Keratinocyte (primary cell): ENCODE measurements at places on chromosomes 16 and 17. TPM values are rescaled to one million over a fixed set of nuclear protein-coding genes. Genes with fewer than 3 reads are reported as not detected.
A peak's percentile ranks its signal among the peaks of the same experiment; 100 is the strongest.

Gene CTRB2
- not detected in 3 replicates for polyA plus RNA-seq

Gene KRT33A
- polyA plus RNA-seq, result 0.14 TPM in 1 of 3 replicates, not detected in the others

GRCh38 chr17:27368980-27369379 lies 75.1 kb downstream of the WSB1 start:
- DNase-seq, result no peak

- no peak for DNase-seq
Measured at GRCh38 chr17:34920676-34921075, 40.6 kb downstream of the CCT6B start.

DNA sequence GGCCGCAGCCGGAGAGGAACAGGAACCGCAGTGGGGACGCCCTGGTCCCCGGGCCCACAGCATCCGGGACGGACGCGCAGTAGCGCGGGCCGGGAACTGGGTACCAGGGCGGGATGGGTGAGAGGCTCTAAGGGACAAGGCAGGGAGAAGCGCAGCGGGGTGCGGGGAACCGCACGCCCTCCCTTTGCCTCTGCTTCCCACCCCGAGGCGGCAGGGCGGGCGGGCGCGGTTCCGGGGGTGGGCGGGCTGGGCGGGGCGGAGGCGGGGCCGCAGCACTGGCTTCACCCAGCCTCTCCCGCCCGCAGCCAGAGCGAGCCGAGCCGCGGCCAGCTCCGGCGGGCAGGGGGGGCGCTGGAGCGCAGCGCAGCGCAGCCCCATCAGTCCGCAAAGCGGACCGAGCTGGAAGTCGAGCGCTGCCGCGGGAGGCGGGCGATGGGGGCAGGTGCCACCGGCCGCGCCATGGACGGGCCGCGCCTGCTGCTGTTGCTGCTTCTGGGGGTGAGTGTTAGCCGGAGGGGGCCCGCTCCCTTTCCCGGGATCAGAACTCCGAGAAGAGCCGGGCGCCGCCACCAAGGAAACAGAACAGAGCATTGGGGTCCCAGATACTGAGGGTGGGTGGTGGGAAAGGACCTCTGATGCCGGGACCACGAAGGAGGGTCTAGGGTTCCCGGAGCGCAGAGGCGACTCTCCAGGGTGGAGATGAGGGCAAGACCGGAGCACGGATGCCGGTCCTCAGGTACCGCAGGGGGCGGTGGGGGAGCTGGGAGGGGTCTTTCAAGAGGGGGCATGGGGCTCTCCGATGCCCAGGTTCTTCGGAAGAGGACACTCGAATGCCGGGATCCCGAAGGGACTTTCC lies at the start of gene NGFR:
Gene NGFR (plus strand): TSS at position 308 of the 856 bp plus-strand sequence. CDS start 125 bp downstream, at position 433.
- no peak for DNase-seq

GRCh38 chr16:80680839-80681238 lies 123.6 kb downstream of the CDYL2 start:
- no peak for DNase-seq

DNA sequence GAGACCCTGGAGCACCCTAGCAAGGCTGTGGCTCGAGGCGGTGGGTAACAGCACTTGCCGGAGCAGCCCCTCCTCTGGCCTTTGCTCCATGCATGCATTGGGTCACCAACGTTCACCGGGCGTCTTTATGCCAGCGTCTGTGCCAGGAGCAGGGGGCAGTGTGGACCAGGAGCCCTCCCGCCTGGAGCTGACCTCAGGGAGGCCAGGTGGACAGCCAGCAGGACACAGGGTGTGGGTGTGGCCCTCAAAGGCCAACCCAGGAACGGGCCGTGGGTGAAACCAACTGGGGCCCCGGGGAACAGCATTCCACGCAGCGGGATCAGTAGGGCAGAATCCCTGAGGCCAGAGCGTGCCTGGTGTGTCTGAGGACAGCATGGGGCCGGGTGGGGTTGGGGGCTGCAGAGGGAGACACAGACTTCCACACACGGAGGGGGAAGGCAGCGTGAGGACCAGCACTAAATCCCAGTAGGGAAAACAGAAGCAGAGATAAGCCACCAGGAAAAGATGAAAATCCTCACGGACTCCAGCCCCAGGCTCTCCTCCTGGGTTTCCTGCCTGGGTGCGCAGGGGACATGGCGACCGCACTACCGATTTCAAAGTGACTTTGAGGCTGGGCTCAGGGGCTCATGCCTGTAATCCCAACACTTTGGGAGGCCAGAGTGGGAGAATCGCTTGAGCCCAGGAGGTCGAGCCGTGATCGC lies 2.9 kb upstream of the CD7 start:
- DNase-seq, result no peak

DNA sequence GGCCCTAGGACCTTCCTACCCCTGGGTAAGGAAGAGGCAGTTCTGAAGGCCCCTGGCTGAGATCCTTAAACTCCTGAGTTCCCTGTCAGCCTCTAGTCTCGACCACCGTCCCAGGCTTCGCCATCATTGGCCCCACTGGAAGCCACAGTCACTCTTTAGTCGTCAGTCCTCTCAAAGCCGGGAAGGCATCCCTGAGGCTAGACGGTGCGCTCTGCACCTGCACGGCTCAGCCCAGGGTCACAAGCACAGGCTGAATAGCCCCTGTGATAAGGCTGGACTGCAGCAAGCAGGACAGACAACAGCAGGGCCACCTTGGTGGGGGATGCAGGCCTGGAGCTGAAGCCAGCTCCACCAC lies 3.3 kb upstream of the HEXIM1 start:
- no peak for DNase-seq

Gene ARHGDIG
- 0.14 to 0.17 TPM in 2 of 3 replicates, not detected in the other for polyA plus RNA-seq

GRCh38 chr17:80456465-80457235 lies 19.8 kb downstream of the NPTX1 start:
- DNase-seq, result no peak

Gene NAGPA
- 5.0 to 7.3 TPM (median 7.2 TPM) in 3 replicates for polyA plus RNA-seq

GRCh38 chr17:80829166-80829813 lies 162.4 kb upstream of the CHMP6 start:
- no peak for DNase-seq

DNA sequence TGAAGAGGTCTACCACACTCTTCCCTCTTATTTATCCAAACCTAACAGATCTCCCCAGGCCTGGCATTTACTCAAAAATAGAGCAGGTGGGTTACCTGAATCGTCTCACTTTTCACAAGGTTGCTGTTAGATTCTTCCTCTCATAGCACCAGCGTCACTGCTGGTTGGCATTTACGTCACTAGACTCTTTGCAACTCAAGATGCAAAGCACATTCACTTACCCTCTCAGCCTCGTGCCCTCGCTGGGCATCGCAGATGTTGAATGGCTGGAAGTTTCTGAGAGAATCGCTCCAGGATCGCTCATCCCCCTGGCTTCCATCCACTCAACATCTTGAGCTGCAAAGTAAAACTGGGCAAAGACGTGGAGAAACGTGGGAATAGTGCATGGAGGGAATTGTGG lies 21.9 kb downstream of the GSG1L start:
- no peak for DNase-seq

Gene NPB
- polyA plus RNA-seq, result 0.07 TPM in 1 of 3 replicates, not detected in the others

GRCh38 chr17:75173526-75173925 lies 9.2 kb downstream of the SUMO2 start:
- DNase-seq, result no peak

- no peak for DNase-seq
Measured at GRCh38 chr16:85511938-85512807, 100.9 kb upstream of the GSE1 start.

GRCh38 chr16:76235025-76235424 lies 42.2 kb upstream of the CNTNAP4 start:
- DNase-seq, result no peak

DNA sequence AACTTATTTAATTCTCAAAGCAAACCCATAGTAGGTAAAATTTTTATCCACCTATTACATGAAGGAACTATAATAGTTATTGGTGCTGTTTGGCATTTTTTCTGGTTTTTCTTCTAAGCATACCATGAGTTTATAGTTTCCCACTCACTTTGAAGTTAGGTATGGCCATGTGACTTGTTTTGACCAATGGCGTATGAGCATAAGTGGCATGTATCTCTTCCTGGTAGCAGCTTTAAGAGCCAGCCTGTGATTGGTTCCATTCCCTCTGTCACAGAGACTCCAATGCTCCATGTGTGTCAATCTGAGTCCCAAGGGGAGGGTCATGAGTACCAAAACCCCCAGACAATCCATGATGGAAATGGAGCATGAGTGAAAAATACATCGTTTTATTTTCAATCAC lies 282.9 kb upstream of the N4BP1 start:
- DNase-seq, result no peak

Gene CFAP52
- 0.08 TPM in 1 of 3 replicates, not detected in the others for polyA plus RNA-seq

Gene RCVRN
- not detected in 3 replicates for polyA plus RNA-seq

GRCh38 chr17:71402661-71403141 lies 718.1 kb upstream of the SOX9 start:
- DNase-seq, result peak; percentile 54

DNA sequence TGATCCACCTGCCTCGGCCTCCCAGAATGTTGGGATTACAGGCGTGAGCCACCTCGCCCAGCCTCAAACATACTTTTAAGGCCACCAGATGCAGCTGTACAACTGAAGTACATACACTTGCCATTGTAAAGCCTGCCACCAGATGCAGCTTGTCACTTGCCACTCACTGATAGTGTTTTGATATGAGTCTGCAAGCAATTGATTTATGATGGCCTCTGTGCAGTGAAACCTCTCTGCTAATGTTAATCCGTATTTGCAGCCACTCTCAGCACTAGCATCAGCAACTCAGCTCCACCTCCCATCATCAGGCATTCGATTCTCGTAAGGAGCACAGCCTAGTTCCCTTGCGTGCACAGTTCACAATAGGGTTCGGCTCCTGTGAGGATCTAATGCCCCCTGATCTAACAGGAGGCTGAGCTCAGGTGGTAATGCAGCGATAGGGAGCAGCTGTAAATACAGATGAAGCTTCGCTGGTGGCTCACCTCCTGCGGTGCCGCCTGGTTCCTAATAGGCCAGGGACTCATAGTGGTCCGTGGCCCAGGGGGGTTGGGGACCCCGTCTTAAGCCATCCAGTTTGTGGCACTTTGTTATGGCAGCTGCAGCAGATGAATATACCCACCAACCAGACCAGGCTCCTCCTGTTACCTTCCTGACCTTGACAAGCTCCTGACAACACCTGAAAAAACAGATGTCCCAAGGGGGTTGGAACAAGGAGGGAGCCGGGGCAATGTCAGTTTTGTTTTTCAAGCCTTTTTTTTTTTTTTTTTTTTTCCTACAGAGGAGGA lies 1.3 kb upstream of the HERPUD1 start:
- DNase-seq, result no peak

Gene CCL14
- not detected in 3 replicates for polyA plus RNA-seq

- no peak for DNase-seq
Measured at GRCh38 chr16:2528161-2529060, 2.8 kb downstream of the CEMP1 start.

GRCh38 chr17:48024149-48025039 lies 13.2 kb downstream of the COPZ2 start:
- no peak for DNase-seq
